ENCODE measurements at places on chromosomes 16 and 17.

- no peak for DNase-seq
These were observed 212.9 kb downstream of the CNTNAP4 start for GRCh38 chr16:76490036-76490639.

- no peak for DNase-seq
These were observed 841.0 kb upstream of the EEF2KMT start for GRCh38 chr16:5938607-5939006.

GRCh38 chr17:39461926-39462569, 762 bp downstream of the CDK12 start:
- no peak for DNase-seq

DNA sequence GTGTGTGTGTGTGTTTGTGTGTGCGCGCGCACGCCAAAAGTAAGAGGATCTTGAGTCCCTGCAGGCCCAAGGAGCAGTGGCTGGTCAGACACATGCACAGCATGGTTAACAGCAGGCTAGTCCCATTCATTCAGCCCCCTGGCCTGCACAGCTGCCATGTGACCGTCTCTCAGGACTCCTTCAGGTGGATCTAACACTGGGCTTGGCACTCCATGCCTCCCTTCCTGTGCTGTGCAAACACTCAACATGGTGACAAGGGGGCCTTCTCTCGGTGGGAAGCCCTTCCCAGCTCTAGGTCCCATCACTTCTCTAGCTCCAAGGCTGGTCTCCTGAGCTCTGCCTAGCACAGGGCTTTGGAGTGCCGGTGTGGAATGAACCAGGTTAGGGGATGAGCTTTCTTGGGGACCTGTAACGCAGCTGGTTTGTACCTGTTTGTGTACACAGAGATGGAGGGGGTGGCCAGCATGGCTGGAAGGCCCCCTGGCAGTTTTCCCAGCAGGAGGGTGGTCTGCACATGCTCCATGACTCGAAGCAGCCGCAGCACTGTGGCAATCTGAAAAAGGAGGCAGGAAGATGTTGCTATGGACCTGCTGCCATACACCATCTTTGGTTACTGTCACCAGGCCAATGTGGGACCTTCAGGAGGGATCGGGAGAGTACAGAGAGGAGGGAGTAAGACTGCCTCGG, 69.4 kb upstream of the GCSH start:
- no peak for DNase-seq

GRCh38 chr16:77898671-77899211, 110.4 kb downstream of the VAT1L start:
- no peak for DNase-seq

DNA sequence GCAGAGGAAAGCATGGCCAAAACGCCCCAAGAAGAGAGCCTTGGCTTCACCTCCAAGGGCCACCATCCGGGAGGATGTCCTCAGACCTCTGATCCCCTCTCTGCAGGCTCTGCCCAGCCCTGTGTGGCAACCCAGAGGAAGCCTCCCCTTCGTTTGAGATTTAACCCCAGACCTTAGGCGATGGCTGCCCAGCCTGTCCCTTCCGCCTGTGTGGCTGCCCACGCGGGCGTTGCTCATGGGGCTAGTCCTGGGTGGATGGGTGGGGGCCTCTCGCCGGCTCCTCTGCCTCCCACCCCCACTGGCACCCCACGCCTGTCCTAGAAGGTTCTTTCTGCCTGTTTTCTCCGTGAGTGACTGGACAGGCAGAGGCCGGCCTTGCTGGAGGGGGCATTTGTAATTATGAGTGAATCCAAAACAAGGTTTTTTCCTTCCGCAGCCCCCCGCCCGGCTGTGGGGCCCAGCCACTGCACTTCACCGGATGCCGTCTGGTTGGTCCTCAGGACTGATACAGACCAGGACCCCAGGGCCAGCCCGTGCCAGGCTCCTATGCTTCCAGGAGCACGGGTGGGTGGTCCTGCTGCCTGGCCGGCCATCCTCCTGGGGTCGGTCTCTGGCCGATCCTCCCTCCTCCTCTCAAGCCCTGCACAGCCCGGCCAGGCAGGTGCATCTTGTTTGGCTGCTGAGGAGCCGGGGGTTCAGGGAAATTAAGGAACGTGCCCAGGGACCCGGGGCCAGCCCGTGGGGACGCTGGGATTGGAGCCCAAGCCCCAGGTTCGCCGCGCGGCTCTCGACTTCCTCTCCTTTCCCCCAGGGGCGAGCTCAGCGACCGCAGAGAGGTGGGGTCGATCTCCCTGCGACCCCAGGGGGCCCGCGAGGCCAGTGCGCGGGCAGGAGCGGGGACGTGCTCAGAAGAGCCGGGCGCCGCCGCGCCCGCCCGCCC, at the start of gene TMEM235:
Gene TMEM235, plus strand, starts transcription at position 636 of the 940 bp plus-strand sequence. CDS start 393 bp downstream, outside the sequence.
- DNase-seq: no peak

GRCh38 chr17:1568950-1569810, 6.6 kb upstream of the PITPNA start:
- no peak for DNase-seq

DNA sequence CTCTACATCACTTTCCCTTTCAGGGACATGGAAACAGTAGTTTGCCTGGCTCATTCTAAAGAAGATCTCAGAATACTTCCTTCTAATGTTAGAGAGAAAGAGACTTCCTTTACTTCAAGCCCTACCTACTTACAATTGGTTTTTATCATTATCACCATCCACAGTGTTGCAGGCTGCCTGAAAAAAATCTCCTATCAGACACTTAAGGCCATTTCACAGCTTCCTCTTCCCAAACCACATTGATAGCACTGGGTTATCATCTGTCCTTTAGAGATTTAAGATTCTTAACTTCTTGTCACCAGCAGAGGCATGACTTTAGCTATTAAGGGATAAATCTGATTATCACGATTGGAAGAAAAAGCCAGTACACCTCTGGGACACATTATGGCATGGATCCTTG, 178.5 kb upstream of the TBX2 start:
- DNase-seq: no peak

DNA sequence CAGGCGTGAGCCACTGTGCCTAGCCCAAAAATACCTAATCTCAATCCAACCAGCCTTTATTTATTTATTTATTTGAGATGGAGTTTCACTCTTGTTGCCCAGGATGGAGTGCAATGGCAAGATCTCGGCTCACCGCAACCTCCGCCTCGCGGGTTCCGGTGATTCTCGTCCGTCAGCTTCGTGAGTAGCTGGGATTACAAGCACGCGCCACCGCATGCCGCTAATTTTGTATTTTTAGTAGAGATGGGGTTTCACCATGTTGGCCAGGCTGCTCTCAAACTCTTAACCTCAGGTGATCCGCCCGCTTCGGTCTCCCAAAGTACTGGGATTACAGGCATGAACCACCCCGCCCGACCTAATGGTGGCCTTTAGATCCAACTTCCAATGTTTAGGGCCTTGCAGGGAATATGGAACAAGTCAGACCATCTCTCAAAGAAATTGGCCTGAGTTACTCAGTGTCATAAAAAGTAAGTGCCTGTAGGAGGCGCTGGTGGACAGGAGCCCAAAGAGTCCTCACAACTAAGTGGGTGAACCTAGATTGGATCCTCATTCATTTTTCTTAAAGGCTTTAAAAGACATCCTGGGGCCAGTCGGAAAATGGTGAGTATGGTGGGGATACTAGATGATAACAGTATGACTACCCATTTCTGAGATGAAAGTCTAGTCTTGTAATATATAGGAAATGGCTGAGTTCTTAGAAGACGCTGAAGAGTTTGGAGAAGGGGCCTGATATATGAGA, 4.6 kb downstream of the ZSCAN10 start:
- DNase-seq: no peak

GRCh38 chr17:36657763-36658490, 56.5 kb downstream of the MRM1 start:
- DNase-seq: no peak

- peak; percentile 50 for DNase-seq
These were observed at the start of gene PPP4C for GRCh38 chr16:30075503-30076275. PPP4C (plus strand) TSS chr16:30075994; CDS start chr16:30076378, 384 bp downstream.
